ENCODE measurements at places on chromosomes 5 and 9.

GRCh38 chr9:126720036-126720435 is 84.8 kb upstream of the ZBTB43 start:
- DNase-seq, result no peak

DNA sequence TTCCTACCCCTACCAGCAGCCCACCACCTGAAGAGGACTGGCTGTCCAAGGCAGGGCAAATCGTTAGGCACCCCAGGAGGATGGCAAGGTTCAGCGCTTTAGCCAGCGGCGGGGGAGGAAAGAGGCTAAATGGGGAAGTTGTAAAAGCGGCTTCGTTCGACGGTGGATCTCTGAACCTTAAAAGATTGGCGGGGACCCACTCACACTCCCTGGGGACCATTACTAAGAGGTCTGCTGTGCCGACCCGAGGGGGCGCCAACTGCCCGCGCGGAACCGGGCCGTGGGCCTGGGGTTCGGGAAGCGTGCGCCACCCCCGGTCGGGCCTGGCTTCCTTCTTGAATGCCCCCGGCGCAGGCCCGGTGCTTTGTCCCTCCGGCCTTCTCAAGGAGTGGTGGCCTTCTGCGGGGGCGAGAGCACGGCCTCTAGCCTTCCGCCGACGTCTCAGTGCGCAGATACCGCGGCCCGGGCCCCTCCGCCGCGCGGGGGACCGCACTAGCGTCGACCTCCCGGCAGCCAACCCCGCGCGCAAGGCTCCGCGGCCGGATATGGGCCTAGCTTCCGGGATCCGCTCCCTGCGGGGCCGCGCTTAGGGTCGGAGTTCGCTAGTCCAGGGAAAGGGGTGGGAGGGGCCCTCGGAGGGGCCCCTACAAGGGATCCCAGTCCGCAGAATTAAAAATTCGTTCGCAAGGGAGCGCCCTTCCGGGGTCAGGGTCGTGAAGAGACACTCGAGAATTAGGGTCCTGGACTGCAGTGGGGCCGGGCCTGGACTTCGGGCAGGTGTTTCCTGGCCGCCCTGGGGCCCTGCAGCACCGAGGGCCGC is 10.5 kb downstream of the NR2F1-AS1 start:
- DNase-seq, result no peak

- DNase-seq, result no peak
Observed at GRCh38 chr5:72067682-72068470, 39.4 kb upstream of the MAP1B start.

DNA sequence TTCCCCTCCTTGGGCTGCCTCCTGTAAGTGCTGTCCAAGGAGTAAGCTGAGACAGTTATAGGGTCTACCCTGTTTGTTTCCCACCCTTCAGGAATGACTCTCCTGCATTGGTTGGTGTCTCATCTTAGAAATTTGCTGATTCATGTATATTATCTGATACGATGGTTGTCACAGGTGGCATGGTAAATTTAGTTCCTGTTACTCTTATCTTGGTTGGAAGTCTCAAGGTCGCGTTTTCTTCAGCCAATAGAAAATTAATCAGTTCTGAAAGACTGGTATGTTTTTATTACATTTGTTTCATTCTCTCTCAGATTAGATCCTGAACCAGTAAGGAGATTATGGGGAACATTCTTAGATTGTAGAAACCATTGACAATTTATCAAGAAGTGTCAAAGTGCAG is 42.7 kb downstream of the SCGB3A1 start:
- DNase-seq, result no peak

DNA sequence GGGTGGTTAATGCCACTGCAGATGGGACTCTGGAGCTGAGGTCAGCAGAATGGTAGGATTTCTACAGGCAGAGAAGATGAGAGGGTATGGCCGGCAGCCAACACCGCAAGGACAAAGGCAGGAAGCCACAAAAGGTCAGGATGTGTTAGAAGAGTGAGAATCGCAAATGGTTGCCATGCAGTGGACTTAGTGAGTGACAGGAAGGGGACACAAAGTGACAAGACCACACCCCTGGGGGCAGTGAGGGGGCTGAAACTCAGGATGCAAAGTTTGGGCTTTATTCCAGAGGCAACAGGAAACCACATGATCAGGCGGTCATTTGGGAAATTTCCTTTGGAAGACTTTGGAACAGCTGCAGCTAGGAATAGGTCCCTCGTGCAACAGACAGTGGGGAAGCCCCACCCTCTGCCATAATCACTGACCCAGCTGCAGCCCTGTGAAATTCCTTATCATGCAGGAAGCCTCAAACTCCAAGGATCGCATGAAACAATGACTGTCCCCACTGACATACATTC is 14.2 kb upstream of the CCDC180 start:
- DNase-seq, result no peak

DNA sequence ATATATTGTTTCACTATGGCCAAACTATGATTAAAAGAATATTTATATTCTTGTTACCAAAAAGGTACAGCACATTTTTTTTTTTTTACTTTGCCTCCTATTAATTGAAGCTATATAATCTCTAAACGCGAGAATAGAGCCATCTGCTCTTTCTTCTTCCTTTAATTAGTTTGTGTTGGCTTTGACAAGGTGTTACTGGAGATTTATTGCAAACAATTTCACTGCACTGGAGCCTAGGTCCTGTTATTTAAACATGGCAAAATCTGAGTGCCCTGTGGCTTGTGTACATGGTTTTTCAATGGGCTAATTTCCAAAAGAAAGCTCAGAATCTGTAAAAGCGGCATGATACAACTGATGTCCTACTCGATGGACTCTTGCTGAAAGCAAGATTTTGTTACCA is 40.8 kb upstream of the GABRG2 start:
- no peak for DNase-seq

DNA sequence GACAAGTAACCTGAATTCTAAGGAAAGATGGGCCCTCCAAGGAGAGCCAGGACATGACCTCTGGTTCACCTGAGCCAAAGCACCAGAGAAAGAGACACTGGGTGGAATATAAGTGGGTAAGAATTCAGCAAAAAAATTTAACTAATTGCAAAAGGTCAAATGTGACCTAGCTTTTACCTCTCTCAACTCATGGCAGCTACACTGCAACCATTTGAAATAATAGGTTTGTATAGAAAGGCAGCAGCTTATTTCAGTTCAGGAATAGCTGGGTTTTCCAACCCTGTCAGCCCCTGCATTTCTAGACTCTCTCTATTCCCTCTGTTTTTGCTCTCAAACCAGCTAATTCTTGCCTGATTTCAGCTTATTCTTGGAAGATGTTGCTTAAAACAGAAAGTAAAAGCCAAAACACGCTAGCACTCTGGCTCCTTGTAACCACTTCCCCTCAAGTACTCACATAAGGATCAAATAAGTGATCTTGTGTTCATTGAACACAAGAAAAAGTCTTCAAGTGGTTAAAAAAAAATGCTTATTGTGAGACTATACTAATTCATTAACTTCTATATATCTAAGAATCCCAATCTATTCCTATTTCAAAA is 101.1 kb upstream of the NR4A3 start:
- no peak for DNase-seq

- no peak for DNase-seq
Observed at GRCh38 chr5:128877476-128877875, 87.8 kb upstream of the SLC27A6 start.

DNA sequence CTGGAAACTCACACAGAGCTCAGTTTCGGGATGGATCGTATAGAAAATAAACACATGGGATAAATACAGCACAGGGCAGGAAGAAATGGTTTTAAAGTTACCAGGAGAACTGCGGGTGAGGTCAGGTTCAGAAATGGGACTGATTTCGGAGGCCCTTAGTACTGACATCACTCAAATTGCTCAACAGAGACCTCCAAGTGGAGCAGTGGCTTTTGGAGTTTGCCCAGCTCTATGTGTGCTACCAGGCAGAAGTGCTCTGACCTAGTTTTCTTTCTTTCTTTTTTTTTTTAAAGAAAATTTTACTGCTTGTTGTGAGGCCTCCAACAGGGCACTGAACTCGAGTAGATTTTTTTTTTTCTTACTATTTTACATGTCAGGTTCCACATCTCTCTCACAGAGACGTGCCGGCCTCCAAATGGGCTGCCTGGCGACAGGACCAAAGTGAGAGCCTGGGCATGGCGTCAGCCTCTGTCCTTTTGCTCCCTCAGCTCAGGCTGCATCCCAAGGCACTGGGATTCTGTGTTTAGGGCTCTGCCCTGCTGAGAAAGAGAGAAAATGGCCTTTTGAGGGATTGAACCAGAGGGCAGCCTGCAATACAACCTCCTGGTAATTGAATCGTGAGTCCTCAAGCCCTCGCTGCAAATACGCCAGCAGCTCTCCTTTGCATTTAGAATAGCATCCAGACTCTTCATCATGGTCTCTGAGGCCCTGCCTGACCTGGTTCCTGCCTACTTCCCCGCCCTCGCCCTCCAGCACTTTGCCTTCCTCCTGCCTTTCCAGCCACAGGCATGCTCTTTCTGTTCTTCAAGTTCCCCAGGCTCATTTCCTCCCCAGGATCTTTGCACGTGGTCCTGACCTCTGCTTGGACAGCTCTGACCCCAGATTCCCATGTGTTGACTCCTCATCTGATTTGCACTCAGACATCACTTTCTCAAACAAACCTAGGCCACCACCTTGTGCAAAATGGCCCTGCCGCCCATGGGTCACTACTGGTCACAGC is 173.5 kb downstream of the FGF1 start:
- DNase-seq, result no peak

- DNase-seq, result no peak
Observed at GRCh38 chr5:11062397-11062796, 301.4 kb upstream of the DAP start.

DNA sequence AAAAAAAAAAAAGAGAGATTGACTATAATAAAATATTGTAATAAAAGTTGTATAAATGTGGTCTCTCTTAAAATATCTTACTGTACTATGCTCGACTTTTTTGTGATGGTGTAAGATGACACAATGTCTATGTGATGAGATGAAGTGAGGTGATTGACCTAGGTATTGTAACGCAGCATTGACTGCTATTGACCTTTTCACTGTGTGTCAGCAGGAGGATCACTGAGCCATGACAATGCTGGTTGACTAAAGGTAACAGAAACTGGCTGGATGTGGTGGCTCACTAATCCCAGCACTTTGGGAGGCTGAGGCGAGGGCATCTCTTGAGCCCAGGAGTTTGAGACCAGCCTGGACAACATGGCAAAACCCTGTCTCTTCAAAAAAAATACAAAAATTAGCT is 78.6 kb upstream of the MYO10 start:
- DNase-seq, result no peak

DNA sequence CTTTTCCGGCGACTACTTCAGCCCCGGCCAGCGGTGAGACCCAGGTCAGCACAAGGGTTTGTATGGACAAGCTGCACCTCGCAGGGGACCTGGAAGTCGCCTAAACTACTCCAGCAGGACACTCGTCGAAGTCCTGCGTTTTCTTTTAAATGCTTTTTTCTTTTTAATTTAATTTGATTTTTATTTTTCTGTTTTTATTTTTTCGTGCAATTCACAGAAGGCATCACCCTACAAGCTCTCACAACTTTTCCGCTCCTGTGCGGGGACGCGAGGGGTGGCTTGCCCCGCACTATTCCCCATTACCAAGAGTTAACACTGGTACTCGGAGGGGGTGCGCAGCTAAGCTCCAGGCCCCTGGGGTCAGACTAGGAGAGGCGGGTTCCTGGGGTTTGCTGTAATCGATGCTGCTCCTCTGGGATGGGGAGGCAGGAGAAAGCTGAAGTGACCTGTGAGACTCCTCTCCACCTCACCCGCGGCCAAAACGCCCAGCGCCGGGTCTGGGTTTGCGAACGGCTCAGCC is 1.3 kb downstream of the EDIL3 start:
- DNase-seq, result no peak

- no peak for DNase-seq
Observed at GRCh38 chr5:136014049-136015002, 14.5 kb upstream of the TGFBI start.

GRCh38 chr9:34479431-34479866 is 20.8 kb downstream of the DNAI1 start:
- DNase-seq, result no peak

DNA sequence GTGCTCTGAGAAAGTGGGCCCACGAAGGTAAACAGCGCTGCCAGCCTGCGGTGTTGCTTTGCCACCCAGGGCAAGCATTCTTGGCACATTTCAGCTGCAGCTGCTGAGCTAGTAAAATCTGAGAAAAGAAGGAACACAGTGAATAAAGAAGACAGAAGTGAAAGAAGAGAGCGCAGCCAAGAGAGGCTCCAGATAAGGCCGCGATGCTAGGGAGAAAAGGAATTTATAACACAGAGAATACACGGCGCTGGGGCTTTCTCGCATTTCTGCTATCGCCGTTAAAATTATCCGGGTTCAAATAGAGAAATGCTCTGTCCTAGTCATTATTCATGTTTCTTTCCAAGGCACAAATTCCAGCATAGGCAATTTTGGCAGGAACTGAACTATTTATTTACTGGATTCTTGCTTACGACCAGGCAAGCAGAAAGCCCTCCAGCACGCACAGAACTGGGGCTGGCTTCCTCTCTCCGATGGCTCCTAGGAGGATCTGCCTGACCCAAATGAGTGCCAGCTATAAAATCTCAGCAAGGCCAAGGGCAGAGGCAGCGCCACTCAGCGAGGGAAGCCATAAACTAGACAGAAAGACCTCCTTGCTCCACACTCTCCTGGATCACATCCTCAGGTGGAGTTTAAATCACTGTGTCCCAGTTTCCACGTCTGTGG is 111.2 kb downstream of the ATPSCKMT start:
- no peak for DNase-seq

DNA sequence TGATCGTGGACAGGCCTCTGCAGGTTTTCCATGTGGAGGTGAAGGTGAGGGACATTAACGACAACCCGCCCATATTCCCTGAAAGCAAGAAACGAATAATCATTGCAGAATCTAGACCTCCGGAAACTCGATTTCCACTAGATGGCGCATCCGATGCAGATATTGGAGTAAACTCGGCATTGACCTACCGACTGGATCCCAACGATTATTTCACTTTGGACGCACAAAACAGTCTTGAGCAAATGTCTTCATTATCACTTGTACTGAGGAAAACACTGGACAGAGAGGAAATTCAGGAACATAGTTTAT is 621 bp downstream of the PCDHA13 start:
- no peak for DNase-seq

- no peak for DNase-seq
Observed at GRCh38 chr5:149464796-149465489, 85.9 kb upstream of the IL17B start.

- DNase-seq, result no peak
Observed at GRCh38 chr9:9973062-9973461, 639.7 kb downstream of the PTPRD start.

DNA sequence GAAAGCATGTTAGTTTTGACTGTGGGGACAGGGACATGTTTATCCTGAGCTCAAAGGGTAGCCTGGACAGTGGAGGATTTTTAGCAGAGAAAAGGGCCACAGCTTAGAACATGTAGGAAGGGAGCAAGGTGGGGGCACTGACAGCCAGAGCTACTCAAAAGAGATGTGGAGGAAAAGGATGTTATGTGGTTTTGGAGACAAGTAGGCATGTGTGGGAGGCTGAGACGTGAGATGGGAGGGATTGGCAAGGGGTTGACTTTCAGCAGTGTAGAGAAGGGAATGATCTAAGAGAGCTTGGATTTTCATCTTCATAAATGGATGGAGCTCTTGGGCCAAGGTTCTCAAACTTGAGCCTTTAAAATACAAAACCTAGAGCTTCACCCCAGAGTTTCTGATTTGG is 24.0 kb downstream of the SYK start:
- DNase-seq, result no peak

GRCh38 chr9:93910598-93910997 is 44.6 kb downstream of the BARX1 start:
- no peak for DNase-seq

Measured in activated CD4-positive, alpha-beta T cell treated with anti-CD3 and anti-CD28 coated beads, Interleukin-2, amount 50 U/mL, for 4 hours (primary cell).